Adrenal gland (tissue), 19 donors: ENCODE measurements at places on chromosomes 16 and 17. TPM values are rescaled to one million over a fixed set of nuclear protein-coding genes. Genes with fewer than 3 reads are reported as not detected.

DNA sequence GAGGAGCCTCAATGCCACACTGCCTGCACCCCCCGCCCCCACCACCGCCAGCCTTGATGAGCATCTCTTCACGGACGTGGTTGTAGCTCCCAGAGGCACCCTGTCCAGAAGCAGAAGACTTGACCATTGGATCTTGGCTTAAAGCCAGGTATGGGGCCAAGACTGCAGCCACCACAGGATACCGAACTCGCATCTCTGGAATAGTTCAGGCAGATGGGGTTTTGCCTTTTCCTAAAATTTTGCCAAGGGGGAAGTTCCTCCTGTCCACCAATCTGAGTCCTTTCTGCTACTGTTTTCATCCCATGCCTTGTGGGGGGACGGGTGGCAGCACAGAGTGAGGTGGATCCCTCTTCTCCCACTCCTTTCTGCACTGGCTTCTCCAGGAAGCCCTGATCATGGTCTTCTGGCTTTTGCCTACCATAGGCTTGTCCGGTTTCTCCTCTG, 939 bp downstream of the CORO6 start:
- H3K4me1 ChIP-seq, result peaks cover 12% of the 10 kb centered on the region
- H3K4me3 ChIP-seq, result no peak overlapping the region
- no peak overlapping the region for H3K27ac ChIP-seq
- DNase-seq, result no peak
- H3K36me3 ChIP-seq, result no peaks in the 10 kb centered on the region

The TBC1D3E gene
- total RNA-seq, result not detected

GRCh38 chr17:28182559-28182958, 136.4 kb upstream of the TMEM97 start:
- no peak overlapping the region for H3K4me3 ChIP-seq
- DNase-seq, result no peak
- no peaks in the 10 kb centered on the region for H3K27me3 ChIP-seq
- peaks cover 11% of the 10 kb centered on the region for H3K36me3 ChIP-seq
- no peaks in the 10 kb centered on the region for H3K4me1 ChIP-seq

DNA sequence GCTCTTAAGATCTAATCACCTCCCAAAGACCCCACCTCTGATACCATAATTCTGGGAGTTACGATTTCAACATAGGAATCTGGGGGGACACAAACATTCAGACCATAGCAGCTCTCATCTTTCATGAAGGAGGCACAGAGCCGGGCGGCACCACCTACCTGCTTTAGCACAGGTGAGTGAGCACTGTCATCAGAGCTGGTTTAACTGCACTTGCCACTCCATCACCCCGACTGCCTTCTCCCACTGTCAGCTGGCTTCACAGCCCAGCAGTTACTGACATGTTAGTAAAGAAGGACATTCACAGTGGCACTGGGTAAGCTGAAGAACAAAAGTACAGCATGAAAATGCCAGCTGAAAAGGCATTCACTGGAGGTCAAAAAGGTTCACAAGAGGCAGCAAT, 22.5 kb downstream of the GABARAPL2 start:
- no peak for DNase-seq
- H3K4me3 ChIP-seq, result no peak overlapping the region
- no peaks in the 10 kb centered on the region for H3K4me1 ChIP-seq
- no peaks in the 10 kb centered on the region for H3K27me3 ChIP-seq

- H3K36me3 ChIP-seq, result no peaks in the 10 kb centered on the region
- H3K27me3 ChIP-seq, result no peaks in the 10 kb centered on the region
- H3K27ac ChIP-seq, result no peak overlapping the region
- no peak for DNase-seq
- no peak overlapping the region for H3K4me3 ChIP-seq
These were observed 11.1 kb downstream of the PLLP start for GRCh38 chr16:57273359-57273758.
